Hypothalamus (tissue), 51 donors: ENCODE measurements at places on chromosomes 16 and 17.

GRCh38 chr16:17474037-17474436 is 3.3 kb upstream of the XYLT1 start:
- DNase-seq: no peak

- no peak for DNase-seq
Observed at GRCh38 chr17:77772461-77772897, 186.0 kb upstream of the TNRC6C start.

GRCh38 chr16:53507464-53508179 is 4.6 kb upstream of the AKTIP start:
- DNase-seq: no peak

DNA sequence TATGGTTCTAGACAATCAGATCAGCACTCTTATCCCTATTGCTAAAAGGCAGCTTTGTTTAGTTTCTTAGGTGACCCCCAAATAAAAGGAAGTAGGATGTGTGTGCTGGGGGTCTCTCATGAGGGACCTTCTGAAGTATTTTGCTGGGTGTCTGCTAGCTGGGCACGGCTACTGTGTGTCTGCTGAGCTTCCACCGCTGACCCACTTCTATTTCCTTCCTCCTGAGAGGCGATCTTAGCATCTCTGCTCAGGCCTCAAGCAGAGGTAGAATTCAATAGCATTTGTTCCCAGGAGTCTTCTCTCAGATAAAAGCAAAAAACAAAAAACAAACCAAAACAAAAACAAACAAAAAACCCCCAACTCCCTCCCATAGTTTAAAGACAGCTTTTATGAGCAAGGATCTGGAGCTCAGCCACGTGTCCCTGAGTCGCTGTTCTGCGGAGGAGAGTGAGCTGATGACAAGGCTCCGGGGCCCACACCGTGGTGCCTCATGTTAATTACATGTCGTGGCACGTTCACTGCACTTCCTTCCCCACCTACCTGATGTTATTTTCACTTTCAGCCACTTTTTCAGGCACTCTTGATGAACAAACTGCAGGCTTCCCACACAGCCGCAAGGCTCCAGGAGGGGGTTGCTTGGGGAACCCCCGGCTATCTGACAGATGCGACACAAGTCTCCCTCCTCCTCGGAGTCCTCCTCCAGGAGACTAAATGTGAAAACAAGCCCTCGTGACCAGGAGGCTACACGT is 83.5 kb downstream of the MARCHF10 start:
- DNase-seq: no peak

GRCh38 chr16:67445441-67445912 is 14.6 kb downstream of the HSD11B2 start:
- no peak for DNase-seq

GRCh38 chr16:68274441-68274840 is 10.1 kb downstream of the SLC7A6 start:
- DNase-seq: no peak

DNA sequence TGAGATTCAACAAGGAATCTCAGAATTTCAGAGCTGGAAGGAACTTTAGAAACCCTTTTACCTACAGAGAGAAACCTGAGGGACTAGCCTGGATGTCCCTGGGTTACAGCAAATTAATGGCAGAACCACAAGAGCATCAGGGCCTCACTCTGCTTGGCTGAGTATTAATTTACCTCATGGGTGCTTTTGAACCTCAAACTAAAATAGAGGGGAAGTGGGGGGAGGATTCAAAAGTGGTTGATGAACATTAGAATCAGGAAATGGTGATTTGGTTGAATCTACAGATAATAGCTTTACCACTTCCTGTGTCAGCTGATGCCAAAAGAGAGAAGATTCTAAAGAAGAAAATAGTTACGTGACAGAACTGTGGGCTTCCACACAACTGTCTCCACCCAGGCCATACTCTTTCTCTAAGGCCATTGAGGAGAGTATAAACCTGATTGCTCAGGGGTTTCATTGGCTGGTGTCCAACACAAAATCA is 11.3 kb upstream of the SKAP1 start:
- no peak for DNase-seq

DNA sequence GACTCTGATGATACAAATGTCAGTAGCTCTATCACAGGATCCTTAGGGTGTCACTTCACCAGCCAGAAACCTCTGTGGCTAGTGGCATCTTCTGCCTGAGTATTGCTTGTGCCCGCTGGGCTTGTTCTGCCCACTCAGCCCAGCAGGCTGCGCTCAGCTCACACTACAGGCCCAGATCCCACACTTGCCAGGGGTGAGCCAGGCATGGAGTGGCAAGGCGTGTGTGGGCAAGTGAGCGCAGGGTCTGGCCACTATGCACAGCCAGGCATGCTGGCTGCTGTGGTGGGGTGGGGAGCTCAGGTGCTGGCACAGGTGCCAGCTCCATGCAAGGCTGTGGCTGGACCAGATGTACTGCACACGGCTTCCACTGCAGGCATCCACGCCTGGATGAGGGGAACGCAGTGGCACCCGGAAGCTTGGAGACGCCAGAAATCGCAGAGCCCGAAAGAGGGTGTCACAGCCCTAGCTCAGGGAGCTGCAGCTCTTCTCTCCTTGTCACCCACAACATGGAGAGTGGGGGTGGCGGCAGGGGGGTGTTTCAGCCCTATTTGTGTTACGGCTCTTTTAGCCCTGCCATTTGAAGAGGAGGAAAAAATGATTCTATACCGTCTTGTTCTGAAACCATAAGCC is 10.2 kb downstream of the CFAP97D1 start:
- no peak for DNase-seq

GRCh38 chr17:43469145-43469544 is 14.6 kb upstream of the DHX8 start:
- no peak for DNase-seq

GRCh38 chr17:56047331-56047730 is 105.9 kb upstream of the ANKFN1 start:
- no peak for DNase-seq

DNA sequence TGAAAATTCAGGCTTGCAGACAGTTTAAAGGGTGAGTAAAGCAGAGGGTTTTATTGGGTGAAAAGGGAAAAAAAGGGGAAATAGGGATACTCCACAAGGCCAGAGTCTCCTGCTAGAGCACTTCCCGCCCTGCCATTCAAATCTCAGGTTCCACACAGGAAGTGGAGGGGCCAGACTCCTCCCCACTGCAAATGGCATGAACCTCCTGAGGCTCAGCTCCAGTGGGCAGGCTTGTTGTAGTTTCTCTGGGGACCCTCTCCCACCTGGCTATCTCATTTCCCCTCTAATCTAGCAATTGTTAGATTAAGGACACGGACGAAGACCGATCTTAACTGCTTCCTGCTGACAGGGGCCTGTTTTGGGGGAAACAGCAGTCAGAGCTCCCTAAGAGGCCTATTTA is 43.4 kb downstream of the TAOK1 start:
- DNase-seq: no peak

GRCh38 chr17:8580952-8581658 is 49.4 kb downstream of the MYH10 start:
- no peak for DNase-seq

- no peak for DNase-seq
Observed at GRCh38 chr16:20137909-20138308, 64.2 kb upstream of the GPR139 start.

- no peak for DNase-seq
Observed at GRCh38 chr17:52681480-52681879, 523.0 kb upstream of the CA10 start.

DNA sequence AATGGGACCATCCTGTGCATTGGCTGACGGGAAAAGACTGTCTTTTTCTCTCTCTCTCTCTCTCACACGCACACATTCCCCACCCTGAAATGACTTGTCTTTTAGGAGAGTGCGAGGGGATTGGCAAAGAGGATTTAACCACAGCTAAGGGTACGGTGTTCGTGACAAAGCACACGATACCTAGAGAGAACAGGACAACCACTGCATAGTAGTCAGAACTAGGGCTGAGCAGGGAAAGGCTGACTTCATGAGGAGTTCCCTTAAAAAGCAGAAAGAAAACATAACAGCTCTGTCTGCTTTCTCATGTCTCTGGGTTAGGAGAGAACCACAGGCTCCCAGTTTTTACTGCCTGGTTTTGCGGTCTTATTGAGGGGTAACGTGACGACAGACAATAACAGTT is 742.8 kb upstream of the SOX9 start:
- no peak for DNase-seq

- no peak for DNase-seq
Observed at GRCh38 chr16:87809150-87809902, 43.5 kb upstream of the KLHDC4 start.

- DNase-seq: no peak
Observed at GRCh38 chr17:44121997-44122815, 1.2 kb downstream of the HDAC5 start.

DNA sequence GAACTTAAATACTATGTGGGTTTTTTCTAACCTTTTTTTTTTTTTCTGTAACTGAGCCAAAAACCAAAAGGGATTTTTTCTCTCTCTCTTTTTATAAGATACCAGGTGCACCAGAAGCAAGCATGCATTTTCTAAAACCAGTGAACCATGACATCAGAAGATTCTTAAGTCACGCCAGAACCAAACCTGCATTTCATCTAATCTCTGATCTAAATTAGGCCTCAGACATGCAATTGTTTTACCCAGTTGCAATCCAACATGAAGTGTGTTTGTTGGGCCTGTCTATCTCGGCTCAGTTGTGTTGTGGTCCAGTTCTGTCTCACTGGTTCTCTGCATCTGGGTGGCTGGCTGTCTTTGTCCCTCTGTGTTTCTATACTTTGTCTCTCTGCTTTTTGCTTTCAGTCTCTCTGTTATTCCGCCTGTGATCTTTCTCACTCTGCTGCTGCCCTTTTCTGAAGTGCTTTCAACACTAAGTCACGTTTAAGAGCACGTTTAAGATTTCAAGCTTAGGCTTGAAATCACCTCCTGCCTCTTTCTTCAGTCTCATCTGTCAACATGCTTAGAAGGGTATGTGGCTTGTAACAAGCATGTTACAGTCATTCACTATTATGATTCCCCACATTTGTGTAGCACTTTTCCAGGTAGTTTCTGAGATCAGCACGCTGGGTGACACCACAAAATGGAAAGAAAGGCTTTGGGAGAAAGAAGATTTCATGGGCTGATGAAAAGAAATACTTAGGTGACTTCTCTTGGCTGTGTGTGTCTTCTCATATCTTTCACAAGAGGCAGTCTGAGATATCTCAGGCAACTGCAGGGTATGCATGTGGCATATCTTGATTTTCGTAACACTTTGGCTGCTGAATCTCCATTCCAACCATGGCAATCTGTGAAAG is 488.9 kb downstream of the SHISA9 start:
- no peak for DNase-seq

GRCh38 chr17:5126719-5127488 is 11.1 kb downstream of the USP6 start:
- DNase-seq: no peak

- no peak for DNase-seq
Observed at GRCh38 chr17:41906465-41907184, 12.1 kb downstream of the ACLY start.
